ENCODE measurements at places on chromosomes 1 and 21. TPM values are rescaled to one million over a fixed set of nuclear protein-coding genes. Genes with fewer than 3 reads are reported as not detected.

DNA sequence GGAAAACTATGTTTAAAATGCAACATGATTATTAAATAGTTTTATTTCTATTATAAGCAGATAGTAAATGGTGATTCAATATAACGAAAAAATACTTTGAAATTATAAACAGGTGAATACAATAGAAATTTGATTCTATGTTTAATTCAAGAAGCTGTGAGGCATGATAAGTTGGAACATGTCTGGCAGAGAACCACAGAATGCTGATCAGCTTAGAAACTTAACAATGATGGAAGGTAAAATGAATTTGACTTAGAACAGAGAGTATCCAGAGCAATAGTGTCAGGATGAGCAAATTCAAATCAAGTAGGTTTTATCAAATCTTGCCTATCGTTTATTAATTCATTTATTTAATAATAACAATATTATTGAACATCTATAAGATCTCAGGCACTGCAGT is 83.4 kb upstream of the ADGRL4 start:
- no peak overlapping the region for H3K4me3 ChIP-seq
- no peaks in the 10 kb centered on the region for H3K27me3 ChIP-seq
- DNase-seq, result no peak
- no peak overlapping the region for H3K27ac ChIP-seq
- no peaks in the 10 kb centered on the region for H3K4me1 ChIP-seq
- H3K36me3 ChIP-seq, result no peaks in the 10 kb centered on the region

- DNase-seq, result no peak
- H3K36me3 ChIP-seq, result no peaks in the 10 kb centered on the region
- no peak overlapping the region for H3K27ac ChIP-seq
- H3K27me3 ChIP-seq, result no peaks in the 10 kb centered on the region
- no peaks in the 10 kb centered on the region for H3K4me1 ChIP-seq
Measured at GRCh38 chr1:10187026-10187334, 23.4 kb upstream of the KIF1B start.

INSRR gene
- 0.35 TPM for total RNA-seq

GBP1 gene
- 4.9 TPM for total RNA-seq

LRRC8B gene
- total RNA-seq, result 8.8 TPM
